KBM-7 (cell line): ENCODE measurements at places on chromosomes 6 and 20.
A peak's percentile ranks its signal among the peaks of the same experiment; 100 is the strongest.

- DNase-seq = peak; percentile 35
Observed at GRCh38 chr6:131924881-131925474, 26.2 kb downstream of the CCN2 start.

DNA sequence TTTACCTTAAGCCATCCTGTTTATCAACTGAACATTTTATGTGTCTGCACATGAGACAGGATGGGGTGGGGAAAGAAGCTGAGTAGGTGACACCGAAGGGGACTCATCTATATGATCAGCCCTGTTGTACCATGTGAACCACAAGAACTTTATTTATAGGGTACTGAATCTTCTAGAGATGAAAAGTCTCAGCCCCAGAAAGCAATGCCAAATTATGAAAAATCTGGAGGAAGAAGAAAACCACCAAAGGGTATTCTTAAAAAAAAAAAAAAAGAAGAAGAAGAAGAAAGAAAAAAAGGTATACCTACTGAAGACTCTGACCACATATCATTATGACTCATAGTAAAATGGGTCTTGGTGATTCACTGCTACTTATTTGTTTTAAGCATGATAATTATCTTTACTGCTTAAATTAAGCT, 39.8 kb upstream of the HBS1L start:
- no peak for DNase-seq

DNA sequence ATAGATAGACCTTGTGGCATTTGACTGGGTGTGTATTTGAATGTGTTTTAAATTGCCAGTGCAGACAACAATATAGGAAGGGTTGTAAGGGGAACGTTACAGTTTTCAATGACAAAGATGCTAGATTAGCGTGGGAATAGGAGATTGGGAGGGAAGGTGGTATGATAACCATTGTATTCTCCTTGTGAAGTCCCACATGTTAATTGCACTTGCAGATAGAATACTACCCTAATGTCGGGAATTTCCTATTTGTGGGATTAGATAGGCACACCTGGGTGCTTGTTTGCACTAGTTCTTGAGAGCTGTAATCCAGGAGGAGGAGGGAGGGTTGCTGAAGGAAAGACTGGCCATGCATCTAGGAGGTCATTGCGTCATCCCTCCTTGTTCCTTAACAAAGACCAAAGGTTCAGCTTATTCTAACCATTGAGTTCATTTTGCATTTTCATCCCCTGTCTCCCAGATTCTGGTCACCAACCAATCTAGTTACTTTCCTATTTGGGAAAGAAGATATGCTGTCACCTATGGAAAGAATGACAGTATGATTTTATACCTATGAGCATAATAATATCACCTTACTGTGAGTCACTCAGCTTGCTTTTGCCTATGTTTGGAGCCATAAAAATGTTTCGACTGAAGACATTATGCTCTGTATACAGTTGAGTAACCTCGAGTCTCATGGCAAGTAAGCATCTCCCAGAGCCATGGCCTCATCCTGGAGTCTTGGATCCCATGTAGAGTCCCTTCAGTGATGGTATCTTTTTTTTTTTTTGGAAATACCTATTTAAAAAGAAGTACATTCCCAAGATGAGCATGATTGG, 201.5 kb downstream of the DTNBP1 start:
- no peak for DNase-seq

DNA sequence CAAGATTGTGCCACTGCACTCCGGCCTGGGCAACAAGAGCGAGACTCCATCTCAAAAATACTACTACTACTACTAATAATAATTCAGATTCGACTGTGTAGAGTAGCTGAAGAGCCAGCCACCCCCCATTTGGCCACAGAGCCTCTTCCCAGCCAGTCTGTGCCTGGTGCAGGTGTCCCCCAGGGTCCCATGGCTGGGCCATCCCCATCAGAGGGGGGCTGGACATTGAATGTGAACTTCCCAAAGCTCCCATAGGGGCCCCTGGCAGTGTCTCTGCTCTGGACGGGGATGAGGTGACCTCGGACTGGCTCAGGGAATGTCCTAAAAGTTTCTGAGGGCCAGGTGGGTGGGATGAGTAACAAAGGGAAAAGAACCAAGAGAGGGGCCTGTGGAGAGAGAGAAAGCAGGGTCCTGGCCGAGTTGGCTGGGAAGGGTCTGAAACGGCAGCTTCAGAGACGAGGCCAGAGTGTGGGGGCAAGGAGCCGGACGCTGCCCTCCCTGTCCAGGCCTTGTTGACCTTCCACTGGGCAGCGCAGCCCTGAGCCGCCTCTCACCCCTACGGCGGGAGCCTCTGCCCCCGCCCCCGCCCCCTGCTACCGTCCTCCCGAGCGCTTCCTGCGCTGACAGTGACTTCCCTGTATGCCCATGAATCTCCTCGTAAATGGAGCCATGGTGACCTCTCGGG, 24.9 kb upstream of the PCMTD2 start:
- no peak for DNase-seq

GRCh38 chr6:110814102-110815014, 911 bp downstream of the CDK19 start:
- DNase-seq = peak; percentile 66

- no peak for DNase-seq
Observed at GRCh38 chr6:148789948-148790347, 43.1 kb downstream of the UST start.

DNA sequence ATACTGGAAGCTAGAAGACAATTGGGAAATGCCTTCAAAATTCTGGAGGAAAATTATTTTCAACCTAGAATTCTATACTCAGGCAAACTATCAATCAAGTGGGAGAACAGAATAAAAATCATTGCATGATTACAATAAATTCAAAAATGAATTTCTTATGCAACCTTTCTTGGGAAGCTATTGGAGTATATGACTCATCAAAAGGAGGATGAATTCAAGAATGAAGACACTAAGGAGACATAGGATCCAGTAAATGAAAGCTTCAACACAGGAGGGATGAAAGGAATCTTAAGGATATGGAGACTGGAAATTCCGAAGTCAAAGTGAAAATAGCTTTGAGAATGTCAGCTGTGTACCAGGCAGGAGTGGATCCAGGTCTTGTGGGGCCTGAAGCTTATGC, 12.6 kb upstream of the UBR2 start:
- no peak for DNase-seq

DNA sequence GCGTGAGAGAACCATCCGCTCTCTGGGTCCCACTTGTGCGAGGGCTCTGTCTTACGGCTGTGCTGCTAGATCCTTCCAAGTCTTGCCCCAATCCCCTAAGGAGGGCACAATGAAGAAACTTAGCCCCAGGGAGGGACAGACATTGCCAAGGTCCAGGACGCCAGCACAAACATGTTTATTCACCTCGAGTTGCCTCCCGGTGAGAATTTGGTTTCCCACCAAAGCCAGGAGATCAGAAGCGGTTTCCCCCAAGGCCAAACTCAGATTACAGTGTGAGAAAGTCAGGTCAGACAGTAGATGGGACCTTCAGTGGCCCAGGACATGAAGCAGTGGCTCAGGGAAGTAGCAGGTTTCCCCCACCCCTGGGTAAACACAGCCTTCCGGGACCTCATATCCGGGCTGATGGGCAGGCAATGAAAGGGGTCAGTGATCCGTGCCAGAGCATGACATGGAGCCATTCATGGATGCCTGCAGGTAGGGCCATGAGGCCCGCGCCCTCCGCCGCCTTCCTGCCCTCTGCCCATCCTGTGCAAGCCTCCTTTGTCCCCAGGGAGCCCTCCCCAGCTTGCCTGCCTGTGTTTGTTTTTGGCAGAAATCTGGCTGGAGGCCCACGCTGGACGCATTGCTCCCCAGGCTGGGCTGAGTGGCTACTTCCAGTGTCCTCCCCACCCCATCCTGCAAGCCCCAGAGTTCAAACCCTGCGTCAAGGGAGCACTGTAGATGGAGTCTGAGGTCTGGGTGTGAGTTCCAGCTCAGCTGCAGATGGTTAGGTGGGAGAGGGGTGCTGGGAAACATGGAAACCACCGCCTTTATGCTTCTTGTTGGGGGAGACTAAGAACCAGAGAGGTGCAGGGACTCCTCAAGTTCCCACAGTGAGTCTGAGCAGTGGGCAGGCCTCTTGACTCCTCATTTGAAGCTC, 2.0 kb downstream of the BPIFB2 start:
- DNase-seq = no peak

- no peak for DNase-seq
Observed at GRCh38 chr6:142173980-142174379, 26.9 kb downstream of the VTA1 start.

DNA sequence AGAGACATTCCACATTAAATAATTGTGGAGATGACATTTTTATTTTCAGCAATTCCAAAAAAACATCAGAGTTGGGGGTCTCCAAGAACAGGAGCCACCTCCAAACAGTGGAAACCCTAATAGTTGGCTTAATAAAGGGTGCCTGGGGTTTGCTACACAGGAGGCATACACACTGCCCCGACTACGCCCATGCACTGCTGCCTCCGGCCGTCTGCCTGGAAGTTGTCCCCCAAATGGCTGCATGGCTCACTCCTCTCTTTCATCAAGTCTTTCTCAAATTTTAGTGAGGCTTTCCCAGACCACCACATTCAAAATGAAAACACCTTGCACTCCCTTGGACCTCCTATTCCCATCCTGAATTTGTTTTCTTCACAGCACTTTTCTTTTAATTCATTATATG, 58.8 kb downstream of the ZMYND8 start:
- no peak for DNase-seq

GRCh38 chr20:50569864-50570836, 60.0 kb downstream of the PTPN1 start:
- peak; percentile 64 for DNase-seq

DNA sequence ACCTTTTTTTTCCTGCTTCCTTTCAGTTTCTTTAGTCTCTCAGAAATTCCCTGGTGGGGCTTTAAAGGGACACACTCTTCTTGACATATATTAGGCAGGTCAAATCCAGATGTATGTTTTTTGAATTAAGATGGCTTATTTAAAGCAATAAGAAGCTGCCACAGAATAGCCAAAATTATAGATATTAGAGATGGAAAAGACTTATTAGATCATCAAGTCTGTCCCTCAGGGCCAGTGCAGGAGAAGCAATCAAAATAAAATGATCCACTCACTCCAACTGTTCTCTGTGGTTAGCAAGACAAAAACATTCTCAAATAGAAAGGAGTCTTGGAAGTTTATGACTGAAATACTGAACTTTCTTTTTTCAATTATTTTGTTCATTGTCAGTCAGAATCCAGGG, 462.8 kb downstream of the CDC5L start:
- DNase-seq = no peak

- DNase-seq = no peak
Observed at GRCh38 chr6:45640081-45640491, 262.4 kb upstream of the SUPT3H start.

GRCh38 chr6:154441995-154442310, 68.5 kb downstream of the CNKSR3 start:
- no peak for DNase-seq

GRCh38 chr6:43608310-43608763, 20.7 kb downstream of the GTPBP2 start:
- DNase-seq = peak; percentile 83

DNA sequence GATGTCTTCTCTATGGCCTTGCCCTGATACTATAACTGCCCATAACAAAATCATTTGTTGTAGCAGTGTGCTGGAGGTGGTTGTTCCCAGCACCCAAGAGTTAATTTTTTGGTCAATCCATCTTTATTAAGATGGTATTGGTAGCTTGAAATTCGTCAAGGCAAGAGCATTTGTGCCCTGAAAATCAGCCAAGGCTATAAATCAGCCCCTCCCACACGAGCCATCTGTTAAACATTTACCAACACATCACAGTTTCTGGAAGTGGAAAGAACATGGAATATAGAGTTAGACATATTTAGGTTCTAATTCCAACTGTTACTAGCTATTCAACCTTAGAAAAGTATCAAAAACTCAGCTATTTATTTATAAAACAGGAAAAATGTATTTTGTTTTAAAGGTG, 888.4 kb upstream of the GJE1 start:
- no peak for DNase-seq

GRCh38 chr6:4973982-4974745, 29.7 kb downstream of the RPP40 start:
- no peak for DNase-seq

GRCh38 chr6:67863346-67863745, 771.7 kb upstream of the ADGRB3 start:
- no peak for DNase-seq

GRCh38 chr6:63685446-63686379, 50.1 kb downstream of the PHF3 start:
- no peak for DNase-seq

GRCh38 chr6:45970326-45970725, 45.3 kb downstream of the CLIC5 start:
- DNase-seq = peak; percentile 37

DNA sequence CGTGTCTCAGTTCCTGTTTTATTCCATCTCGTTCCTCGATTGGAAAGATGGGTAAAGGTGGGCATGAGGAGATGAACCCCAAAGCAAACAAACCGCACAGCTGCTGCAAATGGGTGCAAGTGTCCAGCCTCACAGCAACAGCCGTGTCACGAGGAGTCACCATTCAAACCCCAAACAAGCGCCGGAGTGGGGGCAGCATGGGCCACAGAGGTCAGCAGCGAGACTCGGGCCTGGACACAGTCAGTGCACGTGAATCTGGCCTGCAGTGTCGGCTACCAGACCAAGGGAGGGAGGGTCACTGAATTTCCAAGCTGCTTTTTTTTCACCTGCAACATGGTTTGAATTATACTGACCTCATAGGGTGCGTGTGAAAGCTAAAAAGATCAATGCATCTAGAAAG, 63.5 kb downstream of the EZR start:
- no peak for DNase-seq

DNA sequence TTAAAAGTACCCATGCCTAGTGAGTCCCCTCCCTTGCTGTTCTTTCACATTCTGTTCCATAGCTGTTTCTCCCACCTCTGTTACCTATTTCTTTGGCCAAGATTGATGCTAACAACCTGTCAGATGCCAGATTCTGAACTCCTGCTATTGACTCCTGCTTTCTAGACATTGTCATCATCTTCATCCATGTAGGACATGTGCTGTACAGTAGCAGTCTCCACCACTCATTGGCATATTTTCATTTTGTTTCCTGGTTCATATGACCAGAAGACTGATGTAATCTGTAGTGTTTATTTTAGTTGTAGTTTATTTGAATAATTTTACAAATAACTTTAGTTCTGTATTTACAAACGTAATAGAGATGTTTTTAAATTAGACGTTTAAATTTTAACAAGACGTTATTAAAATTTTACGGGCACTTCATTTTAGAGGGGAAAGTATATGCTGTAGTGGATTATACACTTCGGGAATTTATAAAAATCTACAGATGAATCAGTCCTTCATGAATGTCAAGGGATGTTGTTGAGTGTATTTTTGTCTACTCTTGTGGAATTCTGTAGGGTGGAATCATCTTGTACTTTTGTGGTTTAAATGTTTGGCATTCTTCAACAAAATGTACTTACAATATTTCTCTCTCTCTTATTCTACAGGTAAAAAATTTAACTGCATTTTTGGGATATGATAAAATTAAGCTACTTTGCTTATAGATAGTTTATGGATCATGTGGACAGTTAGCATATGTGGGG, 34.1 kb downstream of the TRMT11 start:
- DNase-seq = no peak

- DNase-seq = no peak
Observed at GRCh38 chr6:169559592-169559991, 142.2 kb downstream of the WDR27 start.

DNA sequence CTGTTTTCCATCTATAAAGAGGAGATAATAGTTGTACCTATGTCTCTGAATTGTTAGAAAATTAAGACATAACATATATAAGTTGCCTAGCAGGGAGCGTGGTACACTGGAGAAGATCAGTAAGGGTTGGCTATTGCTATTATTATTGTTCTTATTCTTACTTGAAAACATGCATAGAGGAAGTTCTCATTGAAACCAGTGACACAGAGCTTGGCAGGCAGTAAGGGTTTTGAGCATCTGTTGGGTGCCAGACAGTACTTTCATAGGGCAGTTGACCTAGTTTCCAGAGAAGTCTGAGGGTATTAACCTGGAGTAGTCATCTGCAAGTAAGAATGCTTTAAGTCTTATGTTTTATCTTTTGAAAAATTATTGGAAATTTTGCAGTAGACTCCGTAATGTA, 13.3 kb upstream of the SGK1 start:
- DNase-seq = no peak
